ENCODE measurements at places on chromosomes 3 and 15.
A peak's percentile ranks its signal among the peaks of the same experiment; 100 is the strongest.

DNA sequence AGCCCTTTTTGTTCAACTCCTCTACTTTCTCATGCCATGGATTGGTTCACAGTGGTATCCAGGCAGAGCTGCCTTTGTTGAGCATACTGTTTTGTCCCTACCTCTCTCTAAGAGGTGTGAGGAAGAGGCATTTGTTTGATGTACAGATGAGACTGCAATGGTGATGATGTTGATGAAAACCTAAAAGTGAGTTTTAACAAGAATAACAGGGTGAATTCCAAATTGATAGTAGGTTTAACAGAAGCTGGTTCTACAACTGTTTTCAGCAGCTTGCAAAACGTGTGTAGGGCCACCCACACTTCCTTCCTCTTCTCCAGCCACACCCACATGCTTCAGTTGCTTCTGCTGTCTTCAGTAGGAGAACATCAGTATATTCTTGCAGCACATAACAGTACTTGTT, 10.2 kb downstream of the SNRK start:
- DNase-seq: peak; percentile 83

DNA sequence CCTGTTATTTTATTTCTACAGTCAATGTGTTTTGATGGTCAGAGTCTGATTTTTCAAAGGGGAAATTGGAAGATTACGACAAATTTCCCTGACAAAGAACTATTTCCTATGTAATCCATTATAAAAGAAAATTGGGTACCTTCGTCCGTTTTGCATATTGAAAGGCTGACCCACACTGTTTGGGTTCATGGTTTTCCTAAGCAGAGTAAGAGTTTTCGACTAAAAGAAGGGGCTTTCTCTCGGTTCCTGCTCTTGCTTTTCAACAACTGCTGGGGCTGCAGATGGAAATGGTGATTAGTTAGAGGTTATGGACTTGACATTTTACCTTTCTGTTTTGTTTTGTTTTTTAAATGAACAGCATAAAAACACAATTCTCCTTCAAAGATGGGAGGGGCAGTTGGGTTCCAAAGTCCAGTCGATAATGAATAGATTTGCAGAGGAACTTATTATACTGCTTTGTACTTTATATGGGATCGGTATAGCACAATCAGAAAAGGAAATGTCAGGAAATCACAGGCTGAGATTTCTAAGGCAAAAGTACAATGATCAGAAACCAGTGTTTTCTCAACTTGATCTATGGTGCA, 978 bp downstream of the KCNMB2 start:
- DNase-seq: no peak

- DNase-seq: no peak
Observed at GRCh38 chr3:67030785-67031740, 33.0 kb downstream of the KBTBD8 start.

GRCh38 chr3:68876112-68876713, 56.1 kb downstream of the TAFA4 start:
- no peak for DNase-seq

DNA sequence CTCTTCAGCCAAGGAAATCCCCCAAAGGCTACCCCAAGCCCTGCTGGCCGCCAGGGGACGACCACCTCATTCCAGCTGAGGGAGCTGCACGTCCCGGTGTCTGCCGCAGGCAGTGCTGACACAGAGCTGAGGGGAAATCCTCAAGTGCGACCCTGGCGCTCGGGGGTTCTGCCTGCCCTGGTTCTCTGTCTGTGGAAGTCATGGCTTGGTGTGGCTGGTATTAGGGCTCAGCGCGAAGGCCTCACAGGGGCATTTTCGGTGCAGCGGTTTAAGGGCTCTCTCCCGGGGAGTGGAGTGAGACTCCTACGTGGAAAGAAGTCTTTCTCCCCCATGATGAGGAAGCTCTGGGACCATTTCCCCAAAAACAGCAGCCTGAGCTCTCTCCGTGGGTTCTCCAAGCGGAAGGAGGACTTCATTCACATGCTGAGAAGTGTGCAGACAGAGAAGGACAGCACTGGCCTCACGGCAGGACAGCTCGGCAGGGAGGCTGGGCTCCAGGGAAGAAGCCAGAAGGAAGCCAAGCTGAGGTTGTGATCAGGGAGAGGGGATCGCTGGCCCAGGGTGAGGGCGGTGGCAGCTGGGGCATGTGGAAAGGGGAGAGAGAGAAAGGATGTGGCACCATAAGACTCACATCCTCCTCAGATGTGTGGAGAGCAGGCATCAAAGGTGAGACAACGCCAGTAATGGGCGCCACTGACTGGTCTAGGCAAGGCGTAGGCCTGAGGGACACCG, 48.6 kb downstream of the KLF15 start:
- no peak for DNase-seq

DNA sequence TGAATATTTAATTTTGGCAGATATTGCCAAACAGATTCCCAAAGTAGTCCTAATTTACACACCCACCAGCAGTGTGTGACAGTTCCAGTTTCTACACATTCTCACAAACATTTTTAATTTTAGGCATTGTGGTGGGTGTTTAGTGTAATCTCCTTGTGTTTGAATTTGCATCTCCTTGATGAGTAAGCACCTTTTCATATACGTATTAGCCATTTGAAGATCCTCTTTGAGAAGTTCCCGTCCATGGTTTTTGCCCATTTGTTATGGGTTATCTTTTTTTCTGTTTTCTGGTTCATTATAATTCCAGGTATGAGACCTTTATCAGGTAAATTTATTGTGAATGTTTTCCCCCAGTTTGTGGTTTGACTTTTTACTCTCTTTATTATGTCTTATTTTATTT, 2.3 kb upstream of the TM4SF19 start:
- DNase-seq: no peak

GRCh38 chr3:14853271-14853951, 34.6 kb downstream of the FGD5 start:
- no peak for DNase-seq

DNA sequence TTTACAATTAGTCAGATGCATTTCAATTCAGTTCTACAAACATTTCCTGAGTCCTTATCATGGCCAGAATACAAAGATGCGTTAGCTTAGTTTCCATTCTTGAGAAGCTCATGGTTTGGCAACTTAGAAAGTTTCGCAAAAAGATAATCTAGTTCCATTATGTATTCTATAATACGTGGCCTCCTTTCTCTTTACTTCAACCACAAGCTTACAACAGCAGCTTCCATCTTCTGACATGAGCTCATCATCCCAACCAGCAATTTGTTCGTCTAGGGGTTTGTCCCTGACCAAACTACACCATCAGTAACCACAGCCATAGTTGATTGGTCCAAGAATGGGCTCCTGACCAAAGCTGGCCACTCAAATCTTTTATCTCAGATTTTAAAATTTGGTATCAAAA, 267.6 kb upstream of the TBC1D5 start:
- no peak for DNase-seq

- DNase-seq: peak; percentile 82
Observed at GRCh38 chr3:49013738-49014660, 4.4 kb downstream of the DALRD3 start.

DNA sequence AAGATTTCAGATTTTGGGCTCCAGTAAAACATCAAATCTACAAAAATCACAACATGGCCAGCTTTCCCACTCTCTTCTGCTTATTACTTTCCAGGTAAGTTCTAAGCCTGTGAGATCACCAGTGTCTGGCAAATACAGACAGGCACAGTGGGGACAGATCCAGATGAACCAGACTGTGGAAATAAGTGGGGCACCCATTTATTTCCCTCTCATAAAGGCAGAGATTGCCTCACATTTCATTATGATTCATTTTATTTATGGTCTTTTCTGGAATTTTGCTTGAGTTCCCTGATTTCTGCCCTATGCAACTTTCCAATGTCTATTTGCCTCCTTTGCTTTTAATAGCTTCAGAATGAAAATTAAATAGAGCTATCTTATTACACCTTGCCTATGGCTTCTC, 66.8 kb downstream of the GREM1 start:
- DNase-seq: no peak

GRCh38 chr3:23404246-23404645, 201.1 kb downstream of the UBE2E2 start:
- DNase-seq: no peak

DNA sequence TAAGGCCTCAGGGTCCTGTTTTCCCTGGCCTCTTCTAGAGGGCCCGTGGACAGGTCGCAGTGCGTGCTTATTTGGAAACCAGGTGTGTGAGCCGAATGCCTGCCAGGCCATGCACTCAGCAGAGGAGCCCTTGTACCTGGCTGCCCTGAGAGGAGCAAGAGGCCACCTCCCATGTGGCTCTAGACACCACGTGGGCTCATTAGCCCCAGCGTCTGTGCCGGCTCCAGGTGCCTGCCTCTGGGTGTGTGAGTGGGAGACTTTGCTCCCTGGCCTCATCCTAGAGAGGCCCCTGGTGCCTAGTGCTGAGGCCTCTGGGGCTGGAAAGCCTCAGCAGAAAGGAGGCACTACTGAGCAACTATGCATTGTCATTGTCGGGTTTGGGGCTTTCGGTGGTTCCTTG, 50.4 kb downstream of the KLF13 start:
- DNase-seq: no peak

DNA sequence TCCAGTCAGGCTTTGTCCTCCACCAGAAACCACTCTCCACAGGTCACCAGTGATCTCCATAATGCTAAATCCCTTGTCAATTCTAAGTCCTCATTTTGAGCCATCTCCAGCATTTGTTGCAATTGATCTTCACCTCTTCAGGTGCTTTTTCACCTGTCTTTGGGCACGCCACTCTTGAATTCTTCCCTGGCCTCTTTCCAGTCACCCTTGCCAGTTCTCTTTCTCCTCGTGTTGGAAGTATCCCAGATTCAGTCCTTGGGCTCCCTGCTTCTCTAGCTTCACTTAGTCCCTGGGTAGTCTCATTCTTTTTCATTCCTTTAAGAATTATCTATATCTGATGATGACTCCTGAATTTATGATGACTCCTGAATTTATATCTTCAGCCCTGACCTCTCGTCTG, 37.5 kb downstream of the MAPK6 start:
- no peak for DNase-seq

DNA sequence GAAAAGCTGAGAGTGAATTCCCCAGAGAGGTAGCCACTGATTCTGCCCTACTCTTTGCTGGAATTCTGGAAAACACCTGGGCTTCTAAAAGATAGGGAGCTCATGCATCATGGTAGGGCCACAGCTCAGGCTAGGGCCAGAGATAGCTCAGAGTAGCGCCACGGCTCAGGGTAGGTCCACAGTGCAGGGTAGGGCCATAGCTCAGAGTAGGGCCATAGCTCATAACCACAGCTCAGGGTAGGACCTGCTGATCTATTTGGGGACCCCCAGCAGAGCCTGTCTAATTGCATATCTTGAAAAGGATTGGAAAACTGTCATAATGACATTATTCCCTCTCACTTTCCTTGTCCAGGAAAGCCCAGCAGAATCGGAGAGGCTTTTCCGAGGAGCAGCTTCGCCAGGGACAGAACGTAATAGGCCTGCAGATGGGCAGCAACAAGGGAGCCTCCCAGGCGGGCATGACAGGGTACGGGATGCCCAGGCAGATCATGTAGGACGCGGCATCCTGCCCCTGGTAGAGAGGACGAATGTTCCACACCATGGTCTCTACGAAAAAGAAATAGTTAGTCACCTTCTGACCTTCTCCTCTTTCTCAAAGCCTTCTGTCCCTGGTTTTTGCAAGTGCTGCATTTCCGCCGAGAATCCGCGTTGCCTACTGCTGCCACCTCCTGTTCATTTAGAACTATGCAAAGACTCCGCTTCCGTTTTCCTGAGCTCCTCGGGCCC, 14.5 kb downstream of the TAGLN3 start:
- DNase-seq: peak; percentile 84

DNA sequence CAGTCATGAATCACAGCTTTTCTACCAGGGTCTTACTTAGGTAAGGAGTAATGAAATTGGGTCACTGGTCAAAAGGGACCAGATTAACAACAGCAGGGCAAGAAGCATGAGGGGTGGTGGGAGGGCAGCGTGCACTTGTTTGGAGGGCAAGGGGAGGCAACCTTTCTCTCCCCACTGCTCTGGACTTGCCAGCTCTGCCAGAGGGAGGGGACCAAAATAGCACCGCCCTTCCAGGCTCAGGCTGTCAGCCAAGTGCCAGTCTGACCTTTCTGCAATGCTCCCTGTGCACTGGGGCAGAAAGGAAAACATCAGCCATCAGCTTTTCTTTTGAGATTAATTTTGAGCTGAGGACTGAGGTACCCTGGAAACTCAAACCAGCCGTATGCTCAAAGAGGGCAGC, 4.5 kb upstream of the ULK3 start:
- DNase-seq: no peak

- DNase-seq: no peak
Observed at GRCh38 chr3:59480486-59480995, 430.7 kb upstream of the CFAP20DC start.

- no peak for DNase-seq
Observed at GRCh38 chr3:192915304-192915703, 2.4 kb downstream of the MB21D2 start.

DNA sequence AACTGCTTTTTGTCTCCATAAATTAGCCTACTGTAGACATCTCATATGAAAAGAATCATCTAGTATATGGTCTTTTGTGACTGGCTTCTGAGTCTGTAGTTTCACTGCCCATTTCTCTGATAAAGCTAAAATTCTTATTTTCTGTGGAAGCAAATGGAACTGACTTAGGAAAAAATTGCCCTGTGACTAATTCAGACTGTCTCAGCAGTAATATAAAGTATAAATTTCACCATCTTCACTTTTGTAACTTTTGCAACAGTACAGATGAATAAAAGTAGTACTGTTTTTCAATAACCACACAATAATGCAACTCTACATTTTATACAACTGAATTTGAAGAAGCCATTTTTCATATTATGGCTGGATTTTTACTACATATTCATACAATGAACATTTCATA, 104.1 kb downstream of the TBC1D5 start:
- DNase-seq: no peak

DNA sequence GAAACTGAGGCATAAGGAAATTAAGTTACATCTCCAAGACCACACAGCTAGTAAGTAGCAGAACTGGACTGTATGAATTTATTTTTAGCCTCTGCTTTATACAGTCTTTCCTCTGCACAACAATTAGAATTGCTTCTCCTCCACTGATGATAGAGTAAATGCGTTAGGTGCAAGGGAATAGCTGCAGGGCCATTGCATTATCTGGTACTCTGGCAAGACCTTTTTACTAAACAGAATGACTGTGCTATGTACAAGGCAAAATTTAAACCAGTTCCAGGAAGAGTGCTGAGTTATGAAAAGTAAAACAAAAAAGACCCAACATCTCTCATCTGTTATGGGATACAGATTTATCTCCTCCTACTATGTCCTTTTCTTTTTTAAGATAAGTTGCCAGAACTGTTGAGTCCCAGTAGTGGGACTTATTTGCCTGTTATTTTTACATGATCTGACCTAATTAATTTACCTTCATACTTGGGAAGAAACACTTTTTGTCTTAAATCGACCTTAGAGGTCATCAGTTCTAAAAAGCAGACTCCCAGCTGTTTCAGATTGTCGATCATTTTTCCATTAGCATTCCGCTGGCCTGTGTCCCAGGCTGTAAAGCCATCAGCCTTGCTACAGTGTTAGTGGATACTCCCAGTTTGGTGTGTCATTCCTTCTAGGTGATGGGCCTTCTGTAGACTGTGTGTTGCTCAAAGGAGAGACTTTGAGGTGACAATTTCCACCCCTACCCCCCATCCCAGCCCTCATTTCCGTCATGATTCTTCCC, 147.5 kb upstream of the NUDT16 start:
- DNase-seq: no peak

- DNase-seq: peak; percentile 95
Observed at GRCh38 chr3:138834596-138835396, at the start of gene PIK3CB. Gene PIK3CB, minus strand, starts transcription at chr3:138834928. Its CDS starts 75,585 bp downstream, at chr3:138759343.
